ENCODE measurements at places on chromosomes 2 and 18.

DNA sequence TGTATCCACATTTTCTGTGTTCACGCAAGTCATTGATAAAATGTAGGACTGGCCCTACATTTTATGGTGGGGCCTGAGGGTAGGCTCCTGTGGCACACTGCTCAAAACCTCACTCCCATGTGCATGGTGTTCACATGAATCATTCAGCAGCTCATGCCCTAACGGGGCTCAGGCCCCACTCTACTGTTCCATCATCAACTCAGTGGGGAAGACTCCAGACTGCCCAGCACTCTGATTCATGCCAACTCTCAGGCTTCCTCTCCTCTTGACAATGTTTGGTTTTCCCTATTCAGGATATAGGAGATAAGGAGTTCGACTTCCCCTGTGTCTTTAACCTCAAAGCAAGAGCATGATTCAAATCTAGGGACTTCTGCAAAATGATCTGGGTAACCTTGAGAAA lies 92.0 kb upstream of the BOD1L2 start:
- DNase-seq = no peak

DNA sequence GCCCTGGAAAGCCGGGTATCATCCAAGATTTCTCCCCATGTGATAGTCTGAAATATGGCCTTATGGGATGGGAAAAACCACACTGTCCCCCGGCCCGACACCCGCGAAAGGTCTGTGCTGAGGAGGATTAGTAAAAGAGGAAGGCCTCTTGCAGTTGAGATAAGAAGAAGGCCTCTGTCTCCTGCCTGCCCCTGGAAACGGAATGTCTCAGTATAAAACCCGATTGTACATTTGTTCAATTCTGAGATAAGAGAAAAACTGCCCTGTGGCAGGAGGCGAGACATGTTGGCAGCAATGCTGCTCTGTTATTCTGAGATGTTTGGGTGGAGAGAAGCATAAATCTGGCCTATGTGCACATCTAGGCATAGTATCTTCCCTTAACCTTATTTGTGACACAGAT lies 26.8 kb downstream of the RUFY4 start:
- DNase-seq = no peak

DNA sequence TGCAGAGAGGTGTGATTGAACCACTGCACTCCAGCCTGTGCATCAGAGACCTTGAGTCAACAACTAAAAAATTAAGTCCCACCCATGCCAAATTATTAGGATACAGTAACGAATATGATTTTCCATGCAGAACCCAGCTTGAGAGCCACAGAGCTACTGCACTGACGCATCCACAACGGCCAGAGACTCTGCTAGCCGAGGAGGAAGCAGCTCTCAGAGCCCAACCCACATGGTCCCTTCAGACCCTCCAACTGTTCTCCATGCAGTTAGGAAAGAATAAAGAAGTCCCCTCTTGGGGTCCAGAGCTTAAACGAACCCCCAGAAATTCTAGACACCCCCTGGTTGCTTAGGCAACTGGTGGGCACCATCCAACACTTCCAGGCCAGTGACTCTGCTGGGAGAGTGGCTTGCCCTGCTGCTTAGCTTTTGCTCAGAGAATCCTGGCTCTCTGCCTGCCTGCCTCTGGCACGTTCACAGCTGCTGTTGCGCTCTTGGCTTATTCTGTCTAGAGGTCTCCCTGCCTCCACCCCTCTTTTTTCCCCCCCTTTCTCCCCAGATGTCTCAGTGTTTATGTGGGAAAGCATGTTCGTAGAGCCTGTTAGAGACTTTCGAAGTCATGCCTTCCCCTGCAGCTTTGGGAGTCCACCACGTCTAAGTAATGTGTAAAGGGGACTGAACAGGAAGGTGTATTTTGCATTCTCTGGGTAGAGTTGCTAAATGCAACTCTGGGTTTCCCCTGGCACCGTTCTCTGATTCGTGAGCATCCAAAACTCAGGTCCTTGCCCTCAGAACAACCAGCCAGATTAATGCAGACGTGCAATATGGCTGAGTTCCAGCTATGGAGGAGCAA lies 26.0 kb upstream of the SP3 start:
- no peak for DNase-seq

GRCh38 chr18:36199691-36200295 lies 12.5 kb downstream of the MOCOS start:
- no peak for DNase-seq

DNA sequence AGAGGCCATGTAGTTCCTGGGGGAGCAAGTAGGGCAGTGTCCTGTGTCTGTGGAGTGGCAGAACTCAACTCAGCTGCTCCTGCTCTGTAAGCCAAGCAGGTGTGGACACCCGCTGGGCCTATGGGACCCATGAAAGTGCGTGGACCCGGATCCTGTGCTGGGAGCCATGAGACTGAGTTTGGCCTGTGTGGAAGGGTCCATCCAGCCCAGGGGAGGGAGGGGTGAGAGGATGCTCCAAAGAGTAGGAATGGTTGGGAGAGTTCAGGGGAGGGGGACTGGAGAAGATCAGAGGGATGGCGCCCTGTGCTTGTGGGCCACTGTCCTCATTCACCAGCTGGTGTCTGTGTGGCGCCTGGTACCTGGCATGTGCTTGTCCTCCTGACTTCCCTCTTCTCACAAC lies 226.4 kb upstream of the HS6ST1 start:
- DNase-seq = no peak

- DNase-seq = no peak
These were observed 58.2 kb downstream of the RAPH1 start for GRCh38 chr2:203476881-203477280.
